ENCODE measurements at places on chromosomes 3 and 15.

DNA sequence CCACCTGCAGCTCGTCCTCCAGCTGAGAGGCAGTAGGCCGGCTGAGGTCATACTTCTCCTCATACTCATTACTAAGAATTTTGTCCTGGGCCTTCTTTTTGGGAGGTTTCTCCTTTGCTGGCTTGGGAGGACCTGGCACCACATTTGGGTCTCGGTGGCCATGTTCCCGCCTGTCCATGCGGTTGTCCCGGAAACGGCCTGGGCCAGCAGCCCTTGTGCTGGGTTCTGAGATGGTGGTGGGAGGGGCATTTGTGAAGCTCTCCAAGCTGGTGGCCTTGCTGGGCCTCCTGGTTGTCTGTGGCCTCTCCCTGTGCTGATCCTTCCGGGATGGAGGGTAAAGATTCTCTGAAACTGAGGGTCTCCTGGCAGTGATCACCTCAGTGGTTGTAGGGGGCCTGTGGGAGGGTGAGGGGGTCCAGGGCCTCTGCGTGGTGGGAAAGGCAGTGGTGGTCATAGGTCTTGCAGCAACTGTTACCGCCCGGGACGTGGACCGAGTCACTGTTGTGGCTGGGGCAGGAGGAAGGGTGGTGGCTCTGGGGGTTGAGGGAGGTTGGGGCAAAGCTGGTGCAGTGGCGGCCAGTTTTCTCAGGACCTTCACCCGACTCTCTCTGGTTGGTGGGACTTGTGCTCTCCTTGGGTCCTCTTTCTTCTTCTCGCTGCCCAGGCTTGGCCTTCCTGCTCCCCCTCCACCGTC is 2.5 kb downstream of the CCDC80 start:
- no peak for DNase-seq

- no peak for DNase-seq
Observed at GRCh38 chr3:156693166-156693565, 18.8 kb downstream of the TIPARP start.

- DNase-seq, result no peak
Observed at GRCh38 chr15:71330638-71331162, 215.4 kb downstream of the THSD4 start.

DNA sequence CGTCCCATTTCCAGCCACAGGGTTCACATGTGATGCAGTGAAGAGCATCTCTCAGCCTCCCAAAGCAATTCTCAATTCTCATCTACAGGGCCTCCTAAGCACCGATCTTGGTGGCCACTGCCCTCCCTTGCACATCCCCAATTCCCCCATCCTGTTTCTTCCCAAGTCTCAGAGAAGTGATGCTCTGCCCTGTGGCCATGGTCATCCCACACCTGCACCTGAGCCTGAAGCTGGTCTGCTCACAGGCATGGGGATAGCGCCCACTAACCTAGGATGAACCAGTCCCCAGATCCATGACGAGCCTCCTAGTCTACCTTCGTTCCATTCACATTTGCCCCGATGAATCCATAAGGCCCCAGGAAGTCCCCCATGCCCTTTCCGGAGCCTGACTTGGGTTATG is 201.5 kb downstream of the UACA start:
- no peak for DNase-seq

DNA sequence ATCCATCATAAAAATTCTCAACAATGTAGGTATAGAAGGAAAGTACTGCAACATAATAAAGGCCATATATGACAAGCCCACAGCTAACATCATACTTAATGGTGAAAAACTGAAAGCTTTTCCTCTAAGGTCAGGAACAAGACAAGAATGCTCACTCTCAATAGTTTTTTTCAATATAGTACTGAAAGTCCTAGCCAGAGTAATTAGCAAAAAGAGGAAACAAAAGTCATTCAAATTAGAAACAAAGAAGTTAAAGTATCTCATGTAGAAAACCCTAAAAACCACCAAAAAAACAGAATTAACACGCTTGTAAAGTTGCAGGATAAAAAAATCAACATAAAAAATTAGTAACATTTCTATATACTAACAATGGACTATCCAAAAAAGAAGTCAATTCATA is 61.8 kb downstream of the MYH15 start:
- DNase-seq, result no peak

DNA sequence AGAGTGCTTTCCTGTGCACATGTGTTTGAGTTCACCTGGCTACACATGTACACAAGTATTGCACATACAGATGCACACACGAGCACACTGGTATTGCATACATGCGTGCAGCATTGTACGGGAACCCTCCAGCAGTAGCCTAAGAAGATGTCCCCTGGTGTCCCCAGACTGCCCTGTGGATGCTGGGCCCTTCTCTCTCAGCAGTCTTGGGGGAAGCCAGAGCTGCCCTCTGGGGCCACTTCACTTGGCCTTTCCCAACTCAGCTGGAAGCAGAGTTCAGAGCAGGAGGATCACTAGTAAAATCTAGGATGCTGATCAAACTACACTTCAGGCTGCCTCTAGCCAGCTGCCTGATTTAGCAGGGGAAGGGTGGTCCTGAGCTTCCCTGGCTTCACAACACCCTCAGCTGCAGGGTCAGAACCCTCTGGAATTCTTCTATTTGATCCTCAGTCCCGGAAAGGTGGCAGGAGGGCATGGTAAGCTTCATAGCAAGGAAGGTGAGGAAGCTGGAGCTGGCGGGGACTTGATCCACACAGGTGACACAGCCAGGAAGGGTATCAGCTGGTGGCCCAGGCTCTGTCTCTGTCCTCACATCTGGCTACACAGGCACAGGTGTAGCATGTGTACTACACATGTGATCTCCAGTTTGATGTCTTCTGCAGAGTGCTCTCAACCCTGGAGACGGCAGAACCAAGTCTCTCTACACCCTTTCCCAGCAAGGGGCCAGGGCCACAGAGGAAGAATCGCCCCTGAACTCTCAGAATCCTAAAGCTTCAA is 36.5 kb downstream of the KLF15 start:
- no peak for DNase-seq

DNA sequence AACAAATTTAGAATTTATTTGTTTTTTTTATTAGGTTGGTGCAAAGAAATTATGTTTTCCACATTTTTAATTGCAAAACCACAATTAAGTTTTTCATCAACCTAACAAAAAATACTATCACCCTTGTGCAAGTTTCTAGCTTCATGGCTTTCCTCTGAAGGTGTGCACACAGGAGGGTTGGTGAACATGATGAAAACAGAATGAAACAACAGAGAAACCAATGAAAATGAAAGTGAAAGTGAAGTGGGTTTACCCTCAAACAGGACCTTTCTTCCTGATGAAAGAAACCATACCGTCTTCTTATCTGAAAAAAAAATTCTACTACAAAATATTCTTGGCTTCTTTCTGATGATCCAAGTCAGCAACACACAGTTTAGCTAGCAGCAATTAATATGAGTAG is 71.9 kb upstream of the FEZF2 start:
- DNase-seq, result no peak

- DNase-seq, result no peak
Observed at GRCh38 chr3:178047496-178047895, 488.7 kb upstream of the KCNMB2 start.

DNA sequence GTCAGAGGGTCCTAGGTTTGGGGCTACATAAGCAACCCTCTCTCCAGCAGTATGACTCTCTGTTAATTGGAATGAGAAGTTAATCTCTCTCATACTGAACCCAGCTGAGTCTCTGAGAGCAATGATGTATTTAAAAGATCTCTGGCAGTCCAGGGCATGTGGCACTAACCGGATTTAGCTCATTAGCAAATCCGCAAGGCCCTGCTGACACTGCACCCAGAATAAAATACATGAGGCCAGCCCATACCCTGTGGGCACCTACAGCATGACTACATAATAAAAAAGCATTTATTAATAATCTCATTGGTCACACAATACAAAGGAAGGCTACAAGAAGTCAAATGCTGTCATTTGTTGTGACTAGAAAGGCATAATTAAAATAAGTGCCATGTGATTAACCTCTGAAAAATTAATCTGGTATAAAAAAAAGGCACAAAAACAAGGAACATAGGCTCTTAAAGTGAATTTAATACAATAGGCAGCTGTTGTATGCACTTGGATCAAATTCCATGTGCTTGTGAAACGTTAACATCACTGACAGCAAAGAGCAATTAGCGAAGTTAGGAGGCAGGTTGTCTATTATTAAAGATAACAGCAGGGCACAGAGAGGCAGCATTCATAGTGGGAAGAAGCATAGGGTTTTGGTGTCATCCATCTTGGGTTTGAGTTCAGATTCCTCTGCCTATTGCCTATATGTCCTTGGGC is 381.2 kb downstream of the WDR72 start:
- no peak for DNase-seq

- no peak for DNase-seq
Observed at GRCh38 chr15:81191701-81192100, 5.0 kb upstream of the IL16 start.

DNA sequence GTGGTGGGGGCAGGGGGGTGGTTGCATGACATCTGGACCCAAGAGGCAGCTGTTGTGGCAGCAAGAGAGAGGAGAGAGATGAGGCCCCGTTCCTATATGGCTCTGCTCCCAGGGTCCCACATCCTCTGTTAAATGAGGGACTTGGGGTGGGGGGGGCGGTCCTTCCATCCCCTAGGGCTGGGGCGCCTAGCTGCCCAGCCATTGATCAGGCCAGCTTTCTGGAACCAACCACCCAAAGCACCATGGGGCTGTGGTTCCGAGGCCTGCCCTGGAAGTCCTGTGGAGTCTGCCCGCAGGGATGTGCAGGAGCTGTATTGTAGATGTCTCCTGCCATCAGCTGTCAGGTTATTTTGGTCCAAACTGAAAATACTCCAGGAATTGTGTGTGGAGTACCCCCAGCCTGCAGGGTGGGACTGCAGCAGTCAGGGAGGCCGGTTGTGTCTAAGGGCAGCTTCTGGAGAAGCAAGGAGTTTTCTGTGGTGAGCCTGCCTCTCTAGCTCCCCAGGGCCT is 5.2 kb downstream of the FURIN start:
- DNase-seq, result no peak

- no peak for DNase-seq
Observed at GRCh38 chr15:47475336-47475735, 242.0 kb upstream of the SEMA6D start.

DNA sequence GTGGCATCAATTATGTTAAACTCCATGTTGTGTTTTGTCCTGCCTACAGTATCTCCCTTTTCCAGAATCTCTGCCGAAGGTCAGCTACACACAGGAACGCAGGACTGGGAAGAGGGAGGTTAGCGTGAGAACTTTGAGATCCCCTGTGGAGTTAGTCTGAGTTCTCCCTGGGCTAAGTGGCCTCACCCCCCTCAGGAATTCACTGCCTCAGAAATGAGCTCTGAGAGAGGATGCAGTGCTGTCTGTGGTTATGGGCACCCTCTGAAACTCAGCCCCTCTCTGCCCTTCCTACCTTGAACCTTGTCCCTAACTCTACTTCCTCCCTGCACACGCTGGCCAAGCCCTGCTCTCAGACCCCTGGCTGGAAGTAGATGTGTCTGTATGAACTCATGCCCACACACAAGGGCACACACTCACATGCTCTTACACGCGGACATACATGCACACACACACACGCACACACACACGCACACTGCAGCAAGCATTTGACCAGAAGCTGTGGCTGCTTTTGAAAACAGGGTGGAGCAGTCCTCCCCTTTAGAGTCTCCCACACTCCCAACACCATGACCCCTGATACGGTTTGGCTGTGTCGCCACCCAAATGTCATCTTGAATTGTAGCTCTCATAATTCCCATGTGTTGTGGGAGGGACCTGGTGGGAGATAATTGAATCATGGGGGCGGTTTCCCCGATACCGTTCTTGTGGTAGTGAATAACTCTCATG is 5.3 kb upstream of the VIPR1 start:
- no peak for DNase-seq

DNA sequence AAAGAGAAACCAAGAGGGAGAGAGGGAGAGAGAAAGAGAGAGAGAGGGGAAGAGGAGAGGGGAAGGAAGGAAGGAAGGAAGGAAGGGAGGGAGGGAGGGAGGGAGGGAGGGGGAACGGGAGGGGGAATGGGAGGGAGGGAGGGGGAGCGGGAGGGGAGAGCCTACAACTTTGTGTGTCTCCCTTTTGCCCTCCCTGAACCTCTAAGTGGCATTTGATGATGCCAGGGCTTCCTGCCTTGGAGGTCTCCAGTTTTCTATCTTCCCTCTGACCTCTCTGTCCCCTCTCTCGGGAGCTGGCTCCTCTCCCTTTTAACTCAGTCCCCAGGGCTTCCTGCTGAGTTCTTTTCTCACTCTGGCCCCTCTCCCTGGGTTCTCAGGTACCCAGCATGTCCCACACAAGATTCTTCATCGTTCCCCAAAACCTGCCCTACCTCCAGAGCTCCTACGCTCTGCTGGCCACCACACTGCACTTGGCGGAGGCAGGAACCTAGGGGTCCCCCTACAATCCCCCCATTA is 12.5 kb upstream of the FAM174B start:
- no peak for DNase-seq

Measured in NCI-H345 (cell line).